Astrocyte of the spinal cord (primary cell): ENCODE measurements at places on chromosomes 11 and 22.
A peak's percentile ranks its signal among the peaks of the same experiment; 100 is the strongest.

DNA sequence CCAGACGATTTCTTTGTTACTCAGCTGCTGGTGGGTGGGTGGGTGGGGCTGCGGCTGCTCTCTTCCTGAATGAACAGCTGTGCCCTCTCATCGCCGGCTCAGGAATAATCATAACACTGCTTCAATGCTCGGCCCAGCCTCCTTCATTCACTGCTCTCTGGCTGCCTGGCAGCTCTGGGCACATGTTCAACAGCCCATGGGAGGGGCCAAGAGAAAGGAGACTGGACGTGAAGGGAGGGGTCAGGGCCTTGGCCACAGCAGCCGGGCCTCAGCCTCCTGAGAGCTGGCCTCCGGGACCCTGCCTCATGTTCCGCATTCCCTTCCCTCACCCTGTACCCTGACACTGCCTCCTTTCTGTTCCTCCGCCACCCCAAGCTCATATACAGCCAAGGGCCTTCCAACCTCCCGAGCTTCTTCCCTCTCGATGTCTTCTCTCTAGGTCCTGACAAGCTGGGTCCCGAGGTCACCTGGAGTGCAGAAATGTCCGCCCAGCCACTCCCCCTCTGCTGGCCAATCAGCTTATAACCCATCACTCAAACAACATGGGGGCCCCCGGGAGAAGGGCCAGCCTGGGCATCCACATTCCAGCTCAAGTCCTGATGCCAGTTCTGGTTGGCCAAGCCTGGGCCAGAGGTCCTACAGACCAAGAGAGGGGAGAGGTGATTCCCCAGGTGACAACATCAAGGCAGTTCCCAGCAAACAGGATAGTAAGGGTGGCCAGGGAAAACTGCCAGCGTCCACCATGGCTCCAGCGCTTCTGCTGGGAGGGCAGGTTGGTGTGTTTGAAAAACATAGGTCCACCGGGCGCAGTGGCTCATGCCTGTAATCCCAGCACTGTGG lies 3.2 kb upstream of the CSDC2 start:
- DNase-seq: peak; percentile 87

DNA sequence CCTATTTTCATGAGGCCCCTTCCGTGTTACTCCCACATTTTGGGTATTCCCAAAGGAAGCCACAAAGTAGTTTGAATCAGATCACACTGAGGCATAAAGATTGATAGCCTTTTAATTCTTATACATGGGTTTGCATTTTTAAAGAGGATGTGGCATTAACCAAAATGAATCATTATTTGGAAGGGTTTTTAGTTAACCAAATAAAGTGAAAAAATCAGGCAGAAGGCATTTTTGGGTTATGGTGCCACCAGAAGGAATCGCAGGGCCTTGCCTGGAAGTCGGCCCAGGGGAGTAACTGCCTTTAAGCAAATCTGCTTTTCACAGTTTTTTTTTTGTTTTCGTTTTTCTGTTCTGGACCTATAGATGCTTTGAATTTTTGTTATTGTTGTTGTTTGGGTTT lies 55.4 kb downstream of the HSD17B12 start:
- peak; percentile 64 for DNase-seq

GRCh38 chr11:70104961-70105360 lies 26.8 kb downstream of the ANO1 start:
- DNase-seq: no peak

GRCh38 chr11:44927174-44927661 lies 23.5 kb downstream of the TP53I11 start:
- peak; percentile 58 for DNase-seq

DNA sequence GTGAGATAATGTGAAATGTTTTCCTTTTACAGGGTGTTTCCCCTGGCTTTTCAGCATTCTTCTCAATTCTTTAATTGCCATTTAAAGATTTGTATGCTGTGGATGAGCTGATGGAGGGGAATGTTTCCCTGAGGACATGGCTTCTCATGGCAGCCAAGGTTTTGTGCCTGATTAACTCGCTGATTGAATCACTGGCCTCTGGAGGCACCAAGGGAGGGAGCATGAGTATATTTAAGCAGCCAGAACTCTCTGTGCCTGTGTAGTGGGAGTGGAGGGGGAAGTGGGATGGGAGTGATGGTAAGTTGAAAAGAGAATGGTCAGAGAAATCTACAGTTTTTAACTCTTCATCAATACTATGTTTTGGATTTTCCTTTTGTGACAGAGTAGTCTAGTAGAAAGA lies 88.7 kb downstream of the STIM1 start:
- no peak for DNase-seq

DNA sequence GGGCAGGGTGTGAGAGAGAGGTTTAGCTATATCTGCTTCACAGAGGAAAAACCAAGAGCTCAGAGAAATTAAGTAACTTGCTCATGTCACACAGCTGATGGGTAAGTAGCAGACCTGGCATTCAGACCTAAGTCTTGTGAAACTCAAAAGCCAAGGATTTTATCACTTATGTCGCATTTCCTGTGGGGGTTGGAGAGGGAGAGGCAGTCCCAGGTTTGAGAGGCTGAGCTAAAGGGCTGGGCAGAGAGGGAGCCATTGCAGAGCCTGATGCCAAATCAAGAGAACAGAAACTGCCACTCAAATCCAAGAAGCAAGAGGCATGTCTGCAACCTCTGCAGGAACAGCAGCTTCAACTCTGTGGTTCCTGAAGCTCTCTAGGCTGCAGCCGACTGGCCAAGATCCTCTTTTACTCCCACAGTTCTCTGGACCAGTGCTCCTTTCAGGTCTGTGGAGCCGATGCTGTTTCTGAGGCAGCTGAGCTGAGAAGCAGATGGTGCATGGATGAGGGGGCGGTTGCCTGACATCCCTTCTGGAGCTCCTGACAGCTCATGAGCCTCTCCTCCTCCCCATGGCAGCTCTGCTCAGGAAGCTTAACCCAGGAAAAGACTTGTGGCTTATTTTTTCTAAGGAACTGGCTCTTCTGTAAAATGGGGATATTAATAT lies 47.6 kb upstream of the NAV2 start:
- no peak for DNase-seq

DNA sequence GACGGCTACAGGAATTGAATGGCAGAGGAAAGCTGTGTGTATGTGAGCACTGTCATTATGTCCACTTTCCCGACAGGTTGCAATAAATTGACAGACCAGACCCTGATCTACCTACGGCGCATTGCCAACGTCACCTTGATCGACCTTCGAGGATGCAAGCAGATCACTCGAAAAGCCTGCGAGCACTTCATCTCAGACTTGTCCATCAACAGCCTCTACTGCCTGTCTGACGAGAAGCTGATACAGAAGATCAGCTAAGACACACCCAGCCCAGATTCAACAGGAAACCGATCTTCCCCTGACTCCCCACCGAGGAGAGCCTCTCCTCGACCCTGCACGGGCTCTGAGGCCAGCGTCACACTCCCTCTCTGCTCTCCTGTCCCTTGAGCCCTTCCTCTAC lies 11.5 kb upstream of the GRK2 start:
- DNase-seq: no peak

DNA sequence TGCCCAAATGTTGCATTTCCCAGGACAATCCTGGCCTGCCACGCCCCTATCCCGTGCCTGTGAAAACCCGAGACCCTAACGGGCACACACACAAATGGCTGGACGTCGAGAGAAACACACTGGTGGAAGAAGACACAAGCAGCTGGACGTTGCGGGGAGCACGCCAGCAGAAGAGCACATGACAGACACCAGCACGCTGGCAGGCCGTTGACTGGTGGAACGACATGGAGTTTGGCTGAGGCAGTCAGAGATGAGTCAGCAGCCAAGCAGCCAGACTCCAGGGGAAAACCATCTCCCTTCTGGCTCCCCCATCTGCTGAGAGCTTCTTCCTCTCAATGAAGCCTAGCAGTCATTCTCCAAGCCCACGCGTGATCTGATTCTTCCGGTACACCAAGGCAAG lies 606.7 kb upstream of the LRRC4C start:
- no peak for DNase-seq

GRCh38 chr11:3984896-3985295 lies 109.7 kb upstream of the RRM1 start:
- DNase-seq: peak; percentile 16

DNA sequence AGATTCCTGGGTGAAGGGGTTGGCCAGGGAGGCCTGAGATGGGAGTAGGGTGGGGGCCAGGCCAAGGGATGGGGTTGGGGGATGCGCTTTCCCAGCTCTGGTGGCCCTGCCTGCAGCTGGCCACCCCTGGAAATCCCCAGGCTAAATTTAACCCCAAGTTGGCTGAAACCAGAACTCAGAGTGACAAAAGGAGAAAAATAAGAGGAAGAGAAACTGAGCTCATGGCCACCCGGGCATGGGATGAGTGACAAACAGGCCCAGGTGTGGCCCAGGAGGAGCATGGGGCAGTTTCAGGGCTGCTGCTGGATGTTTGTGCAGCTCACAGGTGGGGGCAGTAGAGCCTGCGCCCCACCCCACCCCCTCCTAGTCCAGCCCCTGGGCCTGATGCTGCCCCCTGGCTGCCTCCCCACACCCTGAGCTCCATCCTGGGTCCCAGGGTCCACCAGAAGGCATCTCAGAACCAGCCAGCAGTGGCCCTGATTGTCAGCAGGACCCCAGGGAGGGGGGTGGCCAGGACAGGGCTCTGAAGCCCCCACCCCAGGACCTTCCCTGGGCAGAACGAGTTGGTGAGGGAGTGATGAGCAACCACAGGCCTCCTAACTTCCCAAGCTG lies 48.0 kb downstream of the IGLL5 start:
- DNase-seq: no peak

DNA sequence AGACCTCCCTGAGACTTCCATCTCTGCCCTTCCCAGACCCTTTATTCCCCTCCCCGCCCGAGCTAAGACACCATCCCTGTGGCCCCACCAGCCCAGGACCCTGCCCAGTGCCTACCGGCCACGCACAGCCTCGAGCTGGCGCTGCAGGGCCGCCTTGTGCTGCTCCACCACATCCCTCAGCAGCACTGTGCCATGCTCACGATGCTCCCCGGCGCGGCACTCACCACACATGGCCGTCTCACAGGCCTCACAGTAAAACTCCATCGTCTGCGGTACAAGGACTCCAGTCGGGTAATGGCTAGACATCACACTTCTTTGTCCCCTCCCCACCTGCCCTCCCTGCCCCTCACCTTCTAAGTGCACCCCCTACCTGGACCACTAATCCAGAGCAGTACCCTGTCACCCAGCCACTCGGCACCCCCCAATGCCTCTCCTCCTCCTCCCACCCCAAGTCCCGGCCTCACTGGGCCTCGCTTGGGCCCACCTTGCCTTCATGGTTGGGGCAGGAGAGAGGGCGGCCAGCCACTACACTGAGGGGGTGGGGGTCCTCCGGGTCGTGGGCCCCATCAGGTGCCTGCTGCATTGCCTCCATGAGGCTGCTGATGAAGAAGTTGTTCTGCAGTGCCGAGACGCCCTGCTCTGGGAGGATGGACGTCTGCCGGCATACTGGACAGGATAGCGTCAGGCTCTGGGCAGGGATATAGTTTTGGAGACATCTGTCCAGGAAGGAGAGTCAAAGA lies 16.0 kb downstream of the TRIM3 start:
- DNase-seq: no peak

DNA sequence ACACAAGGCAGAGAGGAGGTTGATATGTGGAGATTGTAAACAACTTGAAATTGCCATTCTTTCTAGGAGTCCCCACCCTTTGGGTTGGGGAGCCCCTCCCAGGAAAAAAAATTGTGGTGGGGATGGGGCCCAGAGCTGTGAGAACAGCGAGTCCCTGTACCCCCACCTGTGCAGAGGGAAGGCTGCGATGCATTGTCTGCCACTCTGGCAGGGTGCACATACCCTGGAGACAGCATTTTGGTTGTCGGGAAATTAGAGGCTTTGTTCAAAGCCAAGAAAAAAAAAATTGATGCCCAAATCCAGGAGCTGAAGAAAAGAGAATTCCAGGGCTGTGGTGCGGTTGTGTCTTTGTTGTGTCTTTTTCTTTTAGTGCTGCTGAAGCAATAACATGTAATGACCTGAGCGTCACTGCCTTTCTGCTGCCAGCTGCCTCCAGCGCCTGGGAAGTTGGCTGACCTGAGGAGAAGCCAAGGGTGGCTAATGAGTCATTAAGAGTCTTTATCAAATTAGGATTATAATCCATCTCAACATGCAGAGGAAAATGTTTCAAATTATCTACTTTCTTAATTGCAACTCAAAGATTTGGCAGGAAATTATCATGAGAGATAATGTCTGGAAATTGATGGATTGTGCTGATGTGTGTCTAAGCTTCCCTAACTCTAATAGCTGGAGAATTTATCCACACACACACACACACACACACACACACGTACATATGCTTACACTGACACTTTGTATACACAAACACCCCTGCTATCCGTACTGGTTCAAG lies 8.0 kb upstream of the PKNOX2 start:
- no peak for DNase-seq

- no peak for DNase-seq
Observed at GRCh38 chr11:13375798-13376197, 87.2 kb downstream of the BTBD10 start.

- DNase-seq: no peak
Observed at GRCh38 chr11:82557274-82557673, 176.4 kb downstream of the FAM181B start.

DNA sequence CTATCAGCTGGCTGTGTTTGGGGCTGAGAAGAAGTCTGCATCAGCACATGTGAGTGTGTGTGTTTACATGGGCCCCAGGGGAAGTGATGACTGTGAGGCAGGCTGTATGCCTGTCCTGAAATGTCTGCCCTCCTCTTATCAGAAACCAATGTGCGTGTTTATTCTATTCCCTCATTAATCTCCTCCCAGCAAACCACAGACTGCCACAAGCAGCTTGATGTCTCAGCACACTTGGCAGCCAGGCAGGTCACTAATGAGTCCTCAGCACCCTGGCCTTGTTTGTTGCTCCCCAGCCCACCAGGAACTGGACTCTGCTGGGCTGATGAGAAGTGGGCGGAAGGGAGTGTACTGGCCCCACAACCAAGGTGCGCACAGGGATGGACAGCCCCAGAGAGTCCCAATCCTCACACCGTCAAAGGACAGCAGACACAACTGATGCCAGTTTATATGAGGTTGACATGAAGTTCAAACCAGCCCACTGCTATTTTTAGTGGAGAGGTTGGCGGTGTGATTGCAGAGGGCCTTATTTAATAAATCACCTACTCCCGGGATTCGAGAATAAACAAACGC lies 225.8 kb downstream of the ETS1 start:
- DNase-seq: peak; percentile 46

DNA sequence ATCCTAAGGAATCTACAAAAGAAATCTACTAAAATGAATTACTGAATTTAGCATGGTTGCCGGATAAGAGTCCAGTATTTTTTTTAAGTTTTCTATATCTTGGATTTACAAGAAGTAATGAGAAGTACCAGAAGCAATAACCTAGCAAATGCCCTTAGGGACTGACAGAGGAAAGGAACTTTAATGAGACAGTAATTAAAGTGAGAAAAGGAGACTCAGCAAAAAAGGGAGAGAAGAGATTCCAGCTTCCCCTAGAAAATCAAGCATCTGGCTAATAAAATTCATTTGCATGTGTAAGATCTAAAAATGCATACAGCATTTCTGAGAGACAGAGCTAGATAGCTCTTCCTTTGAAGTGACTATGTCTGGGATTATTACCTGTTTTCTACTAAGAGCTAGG lies 39.1 kb downstream of the IZUMO1R start:
- DNase-seq: no peak

DNA sequence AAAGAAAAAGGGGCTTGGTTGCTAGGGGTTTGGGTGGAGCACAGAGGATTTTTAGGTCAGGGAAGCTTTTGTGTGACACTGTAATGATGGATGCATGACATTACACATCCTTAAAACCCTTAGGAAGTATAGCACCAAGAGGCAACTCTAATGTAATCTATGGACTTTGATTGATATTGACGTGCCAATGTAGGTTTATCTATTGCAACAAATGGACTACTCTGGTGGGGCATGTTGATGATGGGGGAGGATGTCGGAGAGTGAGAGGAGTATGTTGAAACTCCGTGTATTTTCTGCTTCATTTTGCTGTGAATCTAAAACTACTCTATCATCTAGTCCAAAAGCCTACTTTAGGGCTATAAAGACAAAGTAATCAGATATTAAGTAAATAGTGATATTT lies 72.3 kb upstream of the PAX6 start:
- DNase-seq: no peak
